ENCODE measurements at places on chromosomes 4 and X. TPM values are rescaled to one million over a fixed set of nuclear protein-coding genes. Genes with fewer than 3 reads are reported as not detected.

CYBB gene
- total RNA-seq: 155 TPM

NALF2 gene
- not detected for total RNA-seq

DCUN1D4 gene
- total RNA-seq: 23.9 TPM

ELF4 gene
- total RNA-seq: 32.4 TPM

DNA sequence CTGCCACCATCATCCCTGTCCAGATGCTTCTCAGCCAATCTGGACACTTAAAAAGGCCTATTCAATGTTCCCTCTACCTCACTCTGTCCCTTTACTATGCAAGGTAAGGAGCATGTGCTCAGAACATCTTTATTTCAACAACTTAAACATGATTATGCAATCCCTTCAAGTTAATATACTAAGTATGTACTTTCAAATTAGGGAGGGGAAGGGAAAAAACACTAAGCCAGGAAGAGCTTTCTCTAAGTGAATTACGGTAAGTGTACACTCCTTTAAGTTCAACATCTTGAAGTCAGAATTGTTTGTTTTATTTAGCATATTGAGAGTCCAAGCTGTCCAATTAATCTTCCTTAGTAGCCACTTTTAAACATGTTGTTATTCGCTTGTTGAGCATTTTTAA lies 14.1 kb downstream of the SLC10A7 start:
- H3K27ac ChIP-seq: no peak overlapping the region
- peaks cover 20% of the 10 kb centered on the region for H3K36me3 ChIP-seq
- no peaks in the 10 kb centered on the region for H3K27me3 ChIP-seq
- no peak for DNase-seq

- H3K4me1 ChIP-seq: no peaks in the 10 kb centered on the region
- H3K4me3 ChIP-seq: no peak overlapping the region
- H3K36me3 ChIP-seq: no peaks in the 10 kb centered on the region
- H3K27me3 ChIP-seq: no peaks in the 10 kb centered on the region
- DNase-seq: no peak
Observed at GRCh38 chr4:20598626-20599025, 101.6 kb upstream of the PACRGL start.

GRCh38 chr4:169617306-169617705 lies 3.1 kb upstream of the CLCN3 start:
- no peak overlapping the region for H3K27ac ChIP-seq
- DNase-seq: no peak
- H3K27me3 ChIP-seq: no peaks in the 10 kb centered on the region
- peaks cover 41% of the 10 kb centered on the region for H3K4me1 ChIP-seq

- H3K4me1 ChIP-seq: no peaks in the 10 kb centered on the region
- peaks cover 18% of the 10 kb centered on the region for H3K27me3 ChIP-seq
- H3K36me3 ChIP-seq: no peaks in the 10 kb centered on the region
- no peak for DNase-seq
- no peak overlapping the region for H3K27ac ChIP-seq
Observed at GRCh38 chr4:598925-599324, 22.8 kb upstream of the TMEM271 start.

DNA sequence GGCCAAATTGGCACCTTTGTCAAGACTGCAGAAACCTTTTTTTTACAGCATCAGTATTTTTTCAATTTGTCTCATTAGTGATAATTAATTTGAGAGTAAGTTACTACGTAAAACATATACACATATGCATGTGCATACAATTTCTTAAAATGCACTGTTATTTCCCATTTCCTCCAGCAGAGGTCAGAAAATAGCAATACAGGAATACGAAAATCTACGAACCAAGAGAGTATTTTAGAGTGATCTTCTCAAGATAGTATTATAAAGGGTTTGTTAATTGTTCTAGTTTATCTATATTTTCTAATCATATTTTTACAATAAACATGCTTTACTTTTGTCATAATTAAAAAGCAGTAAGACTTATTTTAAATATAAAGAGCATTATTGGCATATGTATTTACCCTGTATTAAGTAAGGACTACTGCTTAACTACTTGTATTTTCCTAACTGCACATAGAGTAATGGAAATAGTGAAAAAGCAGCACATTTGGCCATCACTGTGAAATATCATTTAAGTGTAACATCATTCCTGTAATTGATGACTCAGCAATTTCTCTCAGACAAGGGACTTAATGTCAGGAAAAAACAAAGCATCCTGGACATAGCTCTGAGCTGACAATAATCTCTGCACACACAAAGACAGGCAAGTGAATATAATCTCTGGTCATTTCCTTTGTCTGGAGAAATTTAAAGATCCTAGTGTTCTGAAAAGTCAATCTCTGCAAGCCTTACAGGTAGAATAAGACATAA lies 45.6 kb downstream of the MAOB start:
- no peaks in the 10 kb centered on the region for H3K4me1 ChIP-seq
- DNase-seq: no peak
- H3K36me3 ChIP-seq: no peaks in the 10 kb centered on the region
- H3K27me3 ChIP-seq: peaks cover 4% of the 10 kb centered on the region
- no peak overlapping the region for H3K4me3 ChIP-seq
- H3K27ac ChIP-seq: no peak overlapping the region

Measured in activated B cell treated with CpG ODN at 0.5 μM for 24 hours (primary cell).